ENCODE measurements at places on chromosomes 2 and 18. TPM values are rescaled to one million over a fixed set of nuclear protein-coding genes. Genes with fewer than 3 reads are reported as not detected.
A peak's percentile ranks its signal among the peaks of the same experiment; 100 is the strongest.

The PLB1 gene
- 0.42 TPM for total RNA-seq

The C2orf15 gene
- total RNA-seq = 1.2 TPM

The WDR33 gene
- 29.6 TPM for total RNA-seq

GRCh38 chr2:217906798-217907197, 96.0 kb downstream of the TNS1 start:
- DNase-seq = peak; percentile 31

GRCh38 chr2:62281663-62282062, 85.7 kb downstream of the B3GNT2 start:
- no peak for DNase-seq

DNA sequence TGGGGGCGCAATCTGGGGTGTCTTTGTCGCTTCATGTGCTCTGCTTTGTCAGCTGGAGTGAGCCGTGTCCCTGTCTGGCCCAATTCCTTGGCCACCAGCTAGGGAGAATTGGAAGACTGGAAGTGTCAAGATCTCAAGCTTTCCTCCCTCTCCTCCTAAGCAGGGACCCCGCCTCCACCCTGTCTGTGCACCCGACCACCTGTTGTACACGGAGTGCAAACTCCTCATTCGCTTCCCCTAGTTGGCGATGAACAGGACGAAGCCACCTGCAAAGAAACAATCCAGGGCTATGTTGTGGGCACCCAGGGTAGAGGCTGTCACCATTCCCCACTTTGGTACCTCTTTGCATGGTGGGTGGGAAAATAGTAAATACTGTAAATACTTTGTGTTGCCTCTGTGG, 1.7 kb upstream of the DQX1 start:
- no peak for DNase-seq

GRCh38 chr2:43333656-43334144, 107.3 kb upstream of the ZFP36L2 start:
- no peak for DNase-seq

DNA sequence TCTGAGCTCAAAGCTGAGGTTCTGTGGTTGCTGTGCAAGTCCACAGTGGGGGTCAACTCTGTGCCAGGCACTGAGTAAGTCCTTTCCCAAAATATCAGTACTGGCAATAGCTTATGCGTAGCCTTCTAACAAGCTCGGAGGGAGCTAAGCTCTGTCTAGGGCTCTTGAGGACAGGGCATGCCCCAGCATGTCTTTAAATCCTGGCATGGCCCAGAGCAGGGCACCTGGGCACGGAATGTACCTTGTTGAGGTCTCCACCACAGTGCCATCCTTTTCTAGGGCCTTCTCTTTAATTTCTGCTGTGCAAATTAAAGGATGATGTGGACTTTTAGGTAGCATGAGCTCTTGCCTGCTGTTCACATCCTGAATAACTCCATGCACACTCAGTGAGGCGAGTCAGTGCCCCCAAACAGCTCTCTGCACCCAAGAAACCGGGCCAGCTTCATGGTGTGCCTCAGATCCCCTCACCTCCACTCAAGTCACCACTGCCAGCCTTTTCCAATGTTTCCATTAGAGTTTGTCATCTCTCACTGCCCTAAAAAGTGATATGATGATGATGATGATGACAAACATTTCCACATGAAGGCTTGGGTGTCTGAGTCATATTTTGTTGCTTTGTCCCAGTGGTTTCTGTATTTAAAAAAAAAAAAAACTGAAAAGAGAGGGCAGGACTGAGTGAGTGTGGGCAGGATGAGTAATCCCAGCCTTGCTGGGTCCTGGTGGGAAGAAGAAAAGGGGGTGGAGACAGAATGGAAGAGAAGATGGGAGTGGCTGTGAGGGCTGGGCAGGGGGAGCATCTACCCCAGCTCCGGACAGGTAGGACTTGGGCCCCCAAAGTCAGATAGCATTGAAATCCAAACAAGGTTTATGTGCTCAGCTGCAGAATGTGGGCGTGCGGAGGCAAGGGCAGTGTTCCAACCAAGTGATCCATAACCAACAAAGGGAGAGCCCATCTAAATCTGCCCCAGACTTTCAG, 78.9 kb downstream of the ZBTB7C start:
- DNase-seq = no peak

GRCh38 chr2:237156031-237156856, 70.6 kb downstream of the COPS8 start:
- no peak for DNase-seq

- DNase-seq = no peak
These were observed 198.5 kb upstream of the GALNT5 start for GRCh38 chr2:157059036-157059435.

- DNase-seq = no peak
These were observed 297.3 kb upstream of the MEIS1 start for GRCh38 chr2:66137606-66138130.

DNA sequence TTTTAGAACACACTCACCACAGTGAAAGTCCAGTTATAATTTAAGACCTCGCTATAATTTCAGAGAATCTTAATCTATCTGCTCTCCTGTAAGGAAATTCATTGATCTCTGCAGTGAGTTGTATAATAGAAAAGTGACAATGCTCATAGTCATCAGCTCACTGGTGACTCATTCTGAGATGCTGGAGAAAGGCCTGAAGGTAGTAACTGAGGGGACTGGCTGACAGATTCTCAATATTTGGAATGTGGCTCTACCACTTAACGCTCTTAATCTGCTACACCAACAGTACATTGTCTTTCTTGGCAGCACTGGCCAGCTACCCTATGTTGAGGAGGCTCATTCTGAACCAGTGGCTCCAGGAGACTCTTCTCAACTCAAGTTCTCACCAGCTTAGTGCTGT, 246.1 kb downstream of the RPRM start:
- DNase-seq = no peak
